ENCODE measurements at places on chromosomes 11 and 22.

GRCh38 chr11:70016666-70017367 lies 61.3 kb upstream of the ANO1 start:
- no peak for DNase-seq

DNA sequence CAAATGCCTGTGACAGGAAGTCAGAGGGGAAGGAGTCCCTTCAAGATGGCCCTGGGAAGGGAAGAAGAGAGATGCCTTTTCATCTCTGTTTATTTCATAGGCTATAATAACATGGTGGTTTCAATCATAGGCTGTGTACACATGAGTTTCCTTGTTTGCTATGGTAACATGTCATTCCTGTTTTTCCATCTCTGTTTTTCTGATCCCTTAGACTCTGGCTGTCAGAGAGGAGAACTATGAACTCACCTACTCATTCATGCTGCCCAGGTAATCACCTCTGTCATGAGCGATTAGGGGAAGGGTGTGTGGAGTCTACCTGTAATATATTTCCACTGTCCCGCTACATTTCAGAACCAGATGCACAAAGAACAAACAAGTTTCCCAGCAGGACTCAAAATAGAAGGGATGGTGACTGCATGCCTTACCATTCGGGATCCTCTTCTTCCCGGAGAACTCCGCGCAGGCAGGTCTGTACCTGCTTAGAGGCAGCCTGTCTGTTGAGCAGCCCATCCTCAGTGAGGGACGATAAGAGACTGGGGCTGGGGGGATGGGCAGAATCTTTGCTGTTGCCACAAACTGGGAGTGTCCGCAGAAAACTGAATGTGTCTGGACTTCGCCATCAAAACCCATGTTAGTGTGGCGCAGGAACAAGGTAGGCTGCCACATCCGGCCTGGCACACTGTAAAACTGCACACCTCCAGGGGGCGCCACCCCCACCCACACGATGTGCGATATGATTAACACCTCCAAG lies 7.1 kb upstream of the PEX26 start:
- no peak for DNase-seq

DNA sequence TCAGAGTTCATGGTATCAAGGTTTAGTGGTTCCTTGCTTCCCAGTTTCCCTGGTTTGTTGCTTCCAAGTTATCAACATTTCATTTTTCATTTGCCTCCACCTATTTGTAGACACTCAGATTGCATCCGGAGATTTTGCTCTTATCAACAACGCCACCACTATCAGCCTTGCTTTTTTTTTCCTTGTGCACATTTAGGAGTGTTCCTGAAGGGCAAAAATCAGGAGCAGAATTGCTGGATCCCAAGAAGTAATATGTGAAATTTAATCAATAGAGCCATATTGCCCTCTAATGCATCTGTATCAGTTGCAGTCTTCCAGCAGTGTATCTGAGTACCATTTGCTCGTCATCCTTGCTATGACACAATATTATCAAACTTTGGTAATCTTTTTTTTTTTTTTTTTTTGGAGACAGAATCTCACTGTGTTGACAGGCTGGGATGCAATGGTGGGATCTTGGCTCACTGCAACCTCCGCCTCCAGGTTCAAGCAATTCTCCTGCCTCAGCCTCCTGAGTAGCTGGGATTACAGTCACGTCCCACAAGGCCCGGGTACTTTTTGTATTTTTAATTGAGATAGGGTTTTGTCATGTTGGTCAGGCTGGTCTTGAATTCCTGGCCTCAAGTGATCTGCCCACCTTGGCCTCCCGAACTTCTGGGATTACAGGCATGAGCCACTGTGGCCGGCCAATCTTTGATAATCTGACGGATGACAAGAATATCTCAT lies 42.1 kb upstream of the SEPTIN5 start:
- no peak for DNase-seq

DNA sequence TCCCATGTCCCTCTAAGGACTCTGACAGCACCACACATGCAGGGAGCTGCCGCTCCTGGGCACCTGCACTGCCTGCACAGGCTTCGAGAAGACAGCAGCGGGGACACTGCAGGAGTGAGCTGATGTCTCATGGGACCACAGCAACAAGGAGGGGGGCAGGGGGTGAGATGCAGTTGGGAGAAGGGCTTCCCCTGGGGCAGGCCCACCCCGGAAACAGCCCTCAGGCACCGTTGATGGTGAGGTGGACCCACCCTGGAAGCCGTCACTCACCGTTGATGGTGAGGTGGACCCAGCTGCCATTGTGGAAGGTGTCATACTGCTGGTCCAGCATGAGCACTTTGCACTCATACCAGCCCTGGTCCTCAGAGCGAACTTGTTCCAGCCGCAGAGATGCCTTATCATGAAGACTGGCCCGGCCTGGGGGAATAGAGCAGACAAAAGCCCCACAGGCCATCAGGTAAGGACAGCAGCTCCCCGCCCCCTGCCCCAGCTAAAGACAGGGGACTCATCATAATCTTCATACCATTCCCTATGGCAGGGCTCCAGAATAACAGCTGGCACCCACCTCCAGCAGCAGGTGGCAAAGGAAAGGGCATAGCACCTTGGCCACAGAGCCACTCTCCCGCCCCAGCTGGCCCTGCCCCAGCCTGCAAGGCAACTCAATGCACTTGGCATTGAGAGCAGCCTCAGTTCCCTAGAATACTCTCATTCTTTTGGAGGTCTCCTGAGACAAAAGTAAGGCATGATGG lies 12.6 kb downstream of the IGSF9B start:
- no peak for DNase-seq

DNA sequence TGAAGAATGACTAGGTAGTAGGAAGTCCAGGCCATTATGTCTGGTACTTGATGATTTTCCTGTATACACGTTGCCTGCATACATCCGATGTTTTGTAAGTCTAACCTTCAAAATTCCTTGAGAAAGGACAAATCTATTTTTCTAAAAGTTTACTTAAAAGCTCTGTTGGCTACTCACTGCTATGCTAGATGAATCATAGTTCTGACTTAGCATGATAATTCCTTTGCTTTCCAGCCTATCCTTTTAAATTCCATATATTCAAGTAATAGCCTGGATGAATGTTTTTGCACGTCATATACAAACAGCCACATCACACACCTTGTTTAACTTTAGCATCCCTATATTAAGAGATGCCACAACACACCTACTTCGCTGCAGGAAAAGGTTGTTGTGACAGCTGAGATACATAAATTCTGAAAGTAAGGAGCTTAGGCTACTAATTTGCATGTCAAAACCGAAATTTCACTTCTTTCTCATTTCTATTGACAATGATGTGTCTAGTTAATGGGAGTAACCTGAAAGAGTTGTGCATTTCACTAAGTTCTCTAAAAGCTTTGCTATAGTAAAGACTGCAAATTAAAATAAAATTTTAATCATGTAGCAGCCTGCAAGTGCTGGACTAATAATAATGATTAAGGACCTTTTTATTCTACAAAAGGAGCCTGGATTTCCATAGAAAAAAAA lies 1116.4 kb downstream of the JRKL start:
- DNase-seq = no peak

GRCh38 chr11:38498721-38499120 lies 1900.7 kb upstream of the RAG2 start:
- no peak for DNase-seq

GRCh38 chr22:22060200-22061084 lies 77.9 kb upstream of the TOP3B start:
- DNase-seq = peak; percentile 86

DNA sequence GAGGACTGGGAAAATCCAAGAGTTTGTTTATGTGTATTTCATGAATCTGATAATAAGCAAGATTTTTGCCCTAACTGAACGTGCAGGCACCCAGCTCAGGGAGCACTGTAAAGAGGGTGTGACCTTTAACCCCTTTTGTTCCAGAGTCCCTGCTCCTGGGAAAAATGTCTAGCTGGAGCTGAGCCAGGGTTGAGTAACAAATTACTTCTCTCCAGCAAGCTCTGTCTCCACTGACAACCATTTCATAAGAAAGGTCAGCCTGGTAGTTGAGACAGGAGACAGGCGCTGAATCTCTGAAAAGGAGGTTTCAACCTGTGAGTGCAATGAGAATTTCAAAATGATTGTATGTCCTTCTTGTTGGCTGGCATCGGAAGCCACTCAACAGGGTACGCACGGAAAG lies 156.4 kb upstream of the NARS2 start:
- DNase-seq = no peak

GRCh38 chr11:6962141-6962540 lies 35.9 kb downstream of the ZNF215 start:
- DNase-seq = no peak

GRCh38 chr11:27857014-27857413 lies 156.8 kb upstream of the BDNF start:
- no peak for DNase-seq

- no peak for DNase-seq
Observed at GRCh38 chr22:25114369-25115362, 85.0 kb upstream of the CRYBB3 start.

- DNase-seq = no peak
Observed at GRCh38 chr11:17901481-17901880, 111.4 kb downstream of the SERGEF start.

GRCh38 chr22:41288245-41288946 lies 2.4 kb upstream of the RANGAP1 start:
- peak; percentile 58 for DNase-seq

DNA sequence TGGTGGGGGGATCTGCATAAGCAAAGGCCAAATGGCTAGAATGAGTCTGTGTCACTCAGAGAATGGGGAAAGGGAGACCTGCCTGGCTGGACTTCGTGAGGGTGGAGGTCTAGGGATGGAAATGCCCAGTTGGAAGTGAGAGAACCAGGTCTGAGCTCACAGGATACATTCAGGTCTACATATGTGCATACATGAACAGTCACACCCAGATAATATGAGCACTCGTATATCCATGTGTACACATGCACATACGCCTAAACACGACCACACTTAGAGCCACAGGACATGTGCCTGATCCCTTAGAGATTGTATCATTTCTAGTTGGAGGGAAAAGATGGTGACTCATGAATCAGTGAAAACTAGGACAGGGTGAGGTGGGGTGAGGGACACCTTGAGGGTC lies 21.1 kb upstream of the RELT start:
- DNase-seq = no peak

DNA sequence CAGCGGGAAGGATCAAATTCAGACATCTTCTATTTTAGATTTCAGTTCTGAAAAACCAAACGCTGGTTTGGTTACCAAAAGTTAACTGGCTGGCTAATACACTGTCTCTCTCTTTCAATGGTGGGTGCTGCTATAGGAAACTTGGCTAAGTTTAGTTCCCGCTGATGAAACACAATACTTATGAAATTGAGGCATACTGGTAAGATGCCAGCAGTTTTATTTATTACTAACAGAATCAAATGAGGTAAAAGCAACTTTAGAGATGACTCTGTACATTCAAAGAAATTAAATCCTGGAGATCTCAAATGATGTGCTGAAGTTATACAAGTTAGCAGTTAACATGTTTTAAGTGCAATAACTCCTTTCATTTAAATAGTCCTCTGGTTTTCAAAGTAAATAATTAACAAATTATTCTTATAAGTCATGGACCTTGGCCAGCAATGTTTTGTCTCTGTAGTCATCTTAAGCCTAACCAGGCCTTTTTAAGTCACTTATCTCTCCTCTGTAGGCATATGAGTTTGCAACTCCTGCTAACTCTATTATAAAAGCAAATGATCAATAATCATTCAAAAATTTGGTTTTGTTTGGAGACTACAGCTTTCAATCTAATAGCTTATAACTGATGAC lies 54.8 kb downstream of the PAK1 start:
- no peak for DNase-seq

All from H9 (cell line).